Prostate gland (tissue), 2 donors: ENCODE measurements at places on chromosomes 7 and 10. TPM values are rescaled to one million over a fixed set of nuclear protein-coding genes. Genes with fewer than 3 reads are reported as not detected.

DPCD gene
- total RNA-seq: 23.9 TPM

BTBD16 gene
- 0.62 TPM for total RNA-seq

DNA sequence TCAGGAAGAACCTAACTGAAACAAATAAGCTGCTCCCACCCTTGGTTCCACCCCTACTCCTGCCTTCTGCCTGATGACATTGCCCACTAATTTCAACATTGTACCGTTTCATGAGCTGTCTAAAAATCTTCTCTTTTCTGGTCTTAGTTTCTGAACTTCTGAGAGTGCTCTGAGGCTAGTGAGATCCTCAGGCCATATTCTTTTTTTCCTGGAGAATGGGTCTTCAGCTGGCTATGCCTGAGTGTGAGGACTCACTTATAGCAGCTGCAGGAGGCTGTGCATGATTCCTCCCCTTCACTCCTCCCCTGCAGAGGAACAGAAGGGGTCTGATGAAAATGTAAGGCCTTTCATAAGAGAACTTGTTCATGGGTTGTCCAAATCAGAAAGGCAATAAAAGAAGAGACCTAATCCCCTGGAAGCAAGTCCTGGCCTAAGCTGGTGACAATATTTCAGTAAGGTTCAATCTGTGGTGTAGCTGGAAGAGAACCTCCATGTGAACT, 11.1 kb downstream of the HOXA4 start:
- no peaks in the 10 kb centered on the region for H3K36me3 ChIP-seq
- no peak for DNase-seq
- no peaks in the 10 kb centered on the region for H3K27me3 ChIP-seq

GRCh38 chr10:11275651-11276050, 258.0 kb downstream of the CELF2 start:
- no peak overlapping the region for H3K27ac ChIP-seq
- H3K4me1 ChIP-seq: no peaks in the 10 kb centered on the region
- no peaks in the 10 kb centered on the region for H3K27me3 ChIP-seq

GRCh38 chr10:35896001-35896400, 253.9 kb upstream of the FZD8 start:
- H3K4me3 ChIP-seq: no peak overlapping the region
- no peaks in the 10 kb centered on the region for H3K27me3 ChIP-seq
- DNase-seq: no peak
- H3K4me1 ChIP-seq: no peaks in the 10 kb centered on the region
